ENCODE measurements at places on chromosomes 5 and 9.

DNA sequence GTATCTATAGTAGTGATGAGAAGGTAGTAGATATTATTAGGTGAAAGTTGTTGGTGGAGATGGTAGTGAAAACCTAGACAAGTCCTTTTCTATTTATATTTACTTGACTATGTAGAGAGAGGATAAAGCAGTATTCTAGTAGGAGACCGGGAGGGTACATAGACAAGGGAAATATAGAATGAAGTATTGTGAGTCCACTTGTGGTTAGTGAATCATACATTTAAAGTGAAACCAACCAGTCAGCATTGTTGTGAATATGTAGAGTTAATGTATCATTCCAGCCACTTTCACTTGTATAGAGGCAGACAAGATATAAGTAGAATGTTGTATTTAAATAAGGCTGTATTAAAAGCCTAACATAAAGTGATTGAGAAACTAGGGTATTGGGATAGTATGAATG, 1711.3 kb upstream of the ACO1 start:
- no peaks in the 10 kb centered on the region for H3K27me3 ChIP-seq
- DNase-seq: no peak
- no peak overlapping the region for H3K27ac ChIP-seq
- H3K4me3 ChIP-seq: no peak overlapping the region
- no peaks in the 10 kb centered on the region for H3K36me3 ChIP-seq

- DNase-seq: no peak
- H3K4me1 ChIP-seq: peaks cover 14% of the 10 kb centered on the region
- no peak overlapping the region for H3K4me3 ChIP-seq
- H3K27me3 ChIP-seq: no peaks in the 10 kb centered on the region
- peaks cover 4% of the 10 kb centered on the region for H3K36me3 ChIP-seq
- peak overlapping the region; percentile 49 for H3K27ac ChIP-seq
Measured at GRCh38 chr9:110021891-110022290, 186.1 kb downstream of the C9orf152 start.

DNA sequence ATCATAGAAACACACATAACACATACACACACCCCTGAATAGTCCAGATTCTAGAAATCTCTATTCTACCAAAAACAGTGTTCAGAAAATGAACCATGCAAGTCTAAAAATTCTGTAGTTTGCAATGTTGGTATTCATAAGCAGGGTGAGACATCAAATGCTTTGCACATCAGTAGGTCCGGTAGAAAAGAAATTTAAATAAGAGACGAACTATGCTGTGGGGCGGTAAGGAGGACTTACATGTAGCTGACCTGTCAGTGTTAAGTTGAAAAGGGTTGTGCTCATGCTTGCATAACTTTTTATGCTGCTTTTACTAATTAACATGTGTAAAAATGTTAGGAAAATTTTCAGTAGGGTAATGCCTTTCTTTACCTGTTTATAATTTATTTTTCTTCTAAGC, 409.1 kb downstream of the KIAA0825 start:
- no peak overlapping the region for H3K4me3 ChIP-seq
- no peak overlapping the region for H3K27ac ChIP-seq
- H3K27me3 ChIP-seq: no peaks in the 10 kb centered on the region
- H3K36me3 ChIP-seq: no peaks in the 10 kb centered on the region
- no peaks in the 10 kb centered on the region for H3K4me1 ChIP-seq

DNA sequence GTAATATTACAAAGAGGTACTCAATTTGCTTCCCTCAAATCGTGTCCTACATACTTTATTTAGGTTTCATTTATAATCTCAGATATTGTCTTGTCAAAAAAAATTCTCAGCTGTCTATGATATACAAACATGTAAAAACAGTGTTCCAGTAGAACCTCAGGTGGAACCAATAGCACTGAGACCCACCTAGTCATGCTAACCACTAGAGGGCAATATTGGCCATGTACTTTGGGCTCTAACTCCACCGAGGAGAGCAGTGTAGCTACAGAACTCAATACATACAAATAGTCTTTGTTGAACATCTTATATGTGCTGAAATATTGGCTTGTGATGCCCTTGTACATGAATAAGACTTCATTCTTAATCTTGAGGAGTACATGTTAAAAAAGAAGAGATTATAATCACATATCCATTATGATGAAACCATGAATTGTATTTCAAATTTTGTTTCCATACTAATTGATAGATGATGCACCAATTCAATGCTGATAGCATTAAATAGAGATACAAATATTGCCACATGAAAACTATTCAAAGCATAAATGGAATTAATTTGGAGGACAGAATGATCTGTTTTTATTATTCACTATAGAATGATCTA, 71.2 kb upstream of the CNTLN start:
- no peak overlapping the region for H3K27ac ChIP-seq
- no peaks in the 10 kb centered on the region for H3K36me3 ChIP-seq
- H3K27me3 ChIP-seq: no peaks in the 10 kb centered on the region
- no peak overlapping the region for H3K4me3 ChIP-seq

DNA sequence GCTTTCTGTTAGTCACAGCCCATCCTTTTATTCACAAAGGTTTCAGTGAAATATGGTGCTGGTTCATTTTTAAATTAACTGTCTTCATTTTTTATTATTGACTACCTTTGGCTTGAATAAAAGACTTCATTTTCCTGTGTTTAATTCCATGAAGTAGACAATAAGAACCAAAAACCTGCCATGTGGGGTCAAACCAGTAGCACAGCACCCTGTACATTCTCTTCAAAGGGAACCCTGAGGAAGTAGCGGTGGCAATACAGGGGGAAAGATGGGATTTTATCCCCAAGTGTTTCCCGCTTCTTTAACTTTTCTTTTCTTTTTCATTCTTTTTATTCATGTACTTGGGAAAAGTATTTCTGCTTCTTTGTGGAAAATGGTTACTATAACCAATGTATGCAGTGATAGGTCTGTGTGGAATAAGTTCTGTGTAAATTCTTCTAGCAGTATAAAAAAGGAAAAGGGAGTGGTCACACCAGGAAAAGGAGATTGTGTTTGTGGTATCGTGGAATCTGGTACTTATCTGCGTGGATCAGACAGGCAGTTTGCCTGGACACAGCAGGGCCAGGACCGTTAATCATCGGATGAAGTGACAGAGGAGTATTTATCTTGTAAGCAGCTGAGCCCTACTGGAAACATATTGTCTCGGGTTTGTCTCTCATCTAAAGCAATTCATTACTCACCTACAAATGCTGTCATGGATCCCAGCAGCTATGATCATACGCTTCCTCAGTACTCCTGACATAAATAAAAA, 94.2 kb downstream of the PPIC start:
- no peak overlapping the region for H3K4me3 ChIP-seq
- DNase-seq: no peak
- H3K4me1 ChIP-seq: peaks cover 5% of the 10 kb centered on the region

GRCh38 chr9:71895117-71895516, 15.9 kb downstream of the ABHD17B start:
- H3K36me3 ChIP-seq: peaks cover 3% of the 10 kb centered on the region
- H3K4me3 ChIP-seq: no peak overlapping the region
- no peak for DNase-seq

- DNase-seq: no peak
- no peaks in the 10 kb centered on the region for H3K36me3 ChIP-seq
- peak overlapping the region; percentile 71 for H3K4me3 ChIP-seq
Measured at GRCh38 chr5:100900142-100900795, 2.8 kb downstream of the ST8SIA4 start.

GRCh38 chr5:7363067-7363677, 32.8 kb upstream of the ADCY2 start:
- no peaks in the 10 kb centered on the region for H3K4me1 ChIP-seq
- DNase-seq: no peak
- H3K4me3 ChIP-seq: no peak overlapping the region
- H3K27me3 ChIP-seq: no peaks in the 10 kb centered on the region

DNA sequence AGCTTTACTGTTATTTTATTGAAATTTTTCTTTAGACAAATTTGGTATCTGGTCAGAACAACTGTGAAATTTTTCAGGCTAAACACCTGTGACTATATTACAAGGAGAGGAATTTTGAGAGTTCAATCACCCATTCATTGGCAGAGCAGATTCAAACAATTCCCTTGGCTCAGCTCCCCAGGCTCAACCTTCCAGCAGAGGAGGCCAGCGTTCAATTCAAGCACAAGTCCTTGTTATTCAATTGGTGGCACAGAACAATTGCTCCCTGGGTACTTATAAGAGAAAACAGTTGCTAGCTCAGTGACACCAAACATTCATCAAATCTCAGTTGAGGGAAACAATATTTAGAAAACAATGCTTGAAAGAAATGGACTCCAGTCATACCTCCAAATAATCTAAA, 83.3 kb downstream of the SUSD1 start:
- no peak overlapping the region for H3K27ac ChIP-seq
- no peak for DNase-seq
- H3K36me3 ChIP-seq: peaks cover 8% of the 10 kb centered on the region
- H3K27me3 ChIP-seq: no peaks in the 10 kb centered on the region
- peaks cover 4% of the 10 kb centered on the region for H3K4me1 ChIP-seq

- no peak for DNase-seq
- no peak overlapping the region for H3K27ac ChIP-seq
- H3K4me1 ChIP-seq: peaks cover 24% of the 10 kb centered on the region
- no peaks in the 10 kb centered on the region for H3K27me3 ChIP-seq
- H3K4me3 ChIP-seq: no peak overlapping the region
Measured at GRCh38 chr5:137215261-137215660, 283.9 kb downstream of the SPOCK1 start.

DNA sequence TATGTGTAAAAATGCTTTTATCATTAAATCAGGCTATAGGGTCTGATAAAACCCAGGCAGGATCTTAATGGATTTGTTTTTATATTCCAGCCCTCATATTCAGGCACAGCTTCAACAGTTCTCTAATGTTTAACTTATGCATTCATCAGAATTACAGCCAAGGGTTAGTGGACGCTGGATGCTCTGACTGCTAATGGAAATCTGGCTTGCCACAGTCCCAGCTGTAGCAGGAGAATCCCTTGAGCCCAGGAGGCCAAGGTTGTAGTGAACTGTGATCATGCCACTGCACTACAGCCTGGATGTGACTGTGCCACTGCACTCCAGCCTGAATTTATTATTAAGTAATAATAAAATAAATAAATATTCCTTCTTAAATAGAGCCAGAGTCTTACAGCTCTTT, 98.0 kb downstream of the SLC25A46 start:
- no peaks in the 10 kb centered on the region for H3K4me1 ChIP-seq
- no peaks in the 10 kb centered on the region for H3K36me3 ChIP-seq
- no peak for DNase-seq
- H3K4me3 ChIP-seq: no peak overlapping the region
- H3K27me3 ChIP-seq: no peaks in the 10 kb centered on the region

GRCh38 chr5:35939639-35940038, 1.2 kb upstream of the CAPSL start:
- H3K4me3 ChIP-seq: no peak overlapping the region
- no peak for DNase-seq
- no peaks in the 10 kb centered on the region for H3K36me3 ChIP-seq
- H3K27ac ChIP-seq: no peak overlapping the region

- DNase-seq: no peak
- H3K4me3 ChIP-seq: no peak overlapping the region
- no peaks in the 10 kb centered on the region for H3K36me3 ChIP-seq
- H3K4me1 ChIP-seq: peaks cover 9% of the 10 kb centered on the region
- peaks cover 26% of the 10 kb centered on the region for H3K27me3 ChIP-seq
Measured at GRCh38 chr5:35202319-35203111, 27.8 kb downstream of the PRLR start.

DNA sequence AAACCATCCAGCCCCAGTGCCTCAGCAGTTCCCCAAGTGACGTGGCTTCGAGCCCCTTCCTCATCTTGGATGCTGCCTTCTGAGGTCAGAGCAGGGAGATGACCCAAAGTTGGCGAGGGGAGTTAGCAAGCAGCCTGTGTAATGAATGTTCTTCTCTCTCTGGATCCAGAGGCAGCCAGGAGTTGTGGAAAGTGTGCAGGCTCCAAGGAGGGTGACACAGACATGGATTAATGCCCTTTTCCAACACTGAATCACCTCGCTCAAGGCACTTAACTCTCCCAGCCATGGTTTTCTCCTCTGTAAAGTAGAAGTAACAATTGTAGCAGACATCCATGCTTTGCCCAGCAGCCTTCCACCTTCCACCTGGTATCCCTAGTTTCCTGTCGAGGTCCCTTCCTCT, 64.6 kb upstream of the HAND1 start:
- peak; percentile 67 for DNase-seq
- H3K27me3 ChIP-seq: peaks cover 56% of the 10 kb centered on the region
- no peak overlapping the region for H3K4me3 ChIP-seq
- no peaks in the 10 kb centered on the region for H3K36me3 ChIP-seq
- H3K27ac ChIP-seq: no peak overlapping the region
- no peaks in the 10 kb centered on the region for H3K4me1 ChIP-seq

- peak overlapping the region; percentile 23 for H3K27ac ChIP-seq
- H3K4me3 ChIP-seq: no peak overlapping the region
- peaks cover 33% of the 10 kb centered on the region for H3K4me1 ChIP-seq
- peaks cover 18% of the 10 kb centered on the region for H3K36me3 ChIP-seq
- H3K27me3 ChIP-seq: no peaks in the 10 kb centered on the region
Measured at GRCh38 chr9:129148463-129149204, 29.4 kb downstream of the IER5L start.

DNA sequence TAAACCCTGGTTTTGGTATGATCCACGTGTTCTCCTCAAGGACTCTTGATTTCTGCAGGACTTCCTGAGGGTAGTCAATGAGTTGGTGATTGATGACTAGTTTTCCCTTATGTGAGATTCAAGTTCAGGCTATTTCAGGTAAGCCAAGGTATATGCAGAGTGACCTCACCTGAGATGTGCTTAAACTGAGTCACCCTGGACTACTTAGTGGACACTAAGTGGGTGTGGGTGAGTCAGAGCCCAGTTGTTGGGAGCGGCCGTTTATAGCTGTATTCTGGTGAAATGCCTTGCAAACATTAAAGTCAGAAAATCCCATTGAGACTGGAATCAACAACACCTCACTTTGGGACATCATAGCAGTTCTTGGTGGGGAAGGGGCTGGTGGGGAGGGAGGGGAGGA, 62.9 kb downstream of the SLC28A3 start:
- no peak for DNase-seq
- H3K27ac ChIP-seq: no peak overlapping the region
- peaks cover 9% of the 10 kb centered on the region for H3K4me1 ChIP-seq
- no peaks in the 10 kb centered on the region for H3K36me3 ChIP-seq
- no peaks in the 10 kb centered on the region for H3K27me3 ChIP-seq

GRCh38 chr9:18658804-18659705, 185.1 kb downstream of the ADAMTSL1 start:
- H3K4me3 ChIP-seq: no peak overlapping the region
- H3K36me3 ChIP-seq: peaks cover 2% of the 10 kb centered on the region
- H3K27me3 ChIP-seq: no peaks in the 10 kb centered on the region
- no peak for DNase-seq
- H3K4me1 ChIP-seq: peaks cover 39% of the 10 kb centered on the region
- no peak overlapping the region for H3K27ac ChIP-seq

- H3K27ac ChIP-seq: no peak overlapping the region
- no peaks in the 10 kb centered on the region for H3K36me3 ChIP-seq
- H3K4me1 ChIP-seq: no peaks in the 10 kb centered on the region
- no peak for DNase-seq
- no peak overlapping the region for H3K4me3 ChIP-seq
- no peaks in the 10 kb centered on the region for H3K27me3 ChIP-seq
Measured at GRCh38 chr5:124920909-124921666, 174.6 kb upstream of the ZNF608 start.

GRCh38 chr9:127181315-127181580, 58.8 kb upstream of the ANGPTL2 start:
- H3K36me3 ChIP-seq: no peaks in the 10 kb centered on the region
- no peak overlapping the region for H3K4me3 ChIP-seq
- peaks cover 55% of the 10 kb centered on the region for H3K4me1 ChIP-seq

- H3K4me3 ChIP-seq: no peak overlapping the region
- no peaks in the 10 kb centered on the region for H3K27me3 ChIP-seq
- H3K4me1 ChIP-seq: peaks cover 16% of the 10 kb centered on the region
Measured at GRCh38 chr9:6956879-6957278, 199.1 kb downstream of the KDM4C start.

- H3K27me3 ChIP-seq: no peaks in the 10 kb centered on the region
- H3K36me3 ChIP-seq: no peaks in the 10 kb centered on the region
- no peak overlapping the region for H3K4me3 ChIP-seq
- no peak for DNase-seq
- peaks cover 9% of the 10 kb centered on the region for H3K4me1 ChIP-seq
Measured at GRCh38 chr5:173530547-173530946, 85.9 kb downstream of the BOD1 start.
